Activated naive CD4-positive, alpha-beta T cell treated with anti-CD3 and anti-CD28 coated beads for 36 hours (primary cell): ENCODE measurements at places on chromosomes 13 and 19. TPM values are rescaled to one million over a fixed set of nuclear protein-coding genes. Genes with fewer than 3 reads are reported as not detected.

DNA sequence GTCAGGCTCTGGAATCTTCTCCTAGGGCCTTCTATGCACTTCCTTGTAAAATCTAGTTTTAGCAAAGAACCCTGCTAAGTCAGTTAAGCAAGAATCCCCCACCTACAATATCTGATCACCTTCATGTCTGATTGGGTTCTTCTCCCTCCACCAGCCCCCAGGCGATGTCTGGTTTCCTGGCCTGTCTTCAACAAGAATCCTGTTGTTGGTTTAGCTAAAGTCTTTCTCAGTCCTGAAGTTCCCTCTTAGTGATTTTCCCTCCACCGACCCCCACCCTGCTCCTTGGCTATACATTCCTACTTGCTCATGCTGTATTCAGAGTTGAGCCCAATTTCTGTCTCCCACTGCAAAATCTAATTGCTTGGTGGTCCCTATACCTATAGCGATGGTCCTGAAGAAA is 35.2 kb upstream of the SLC46A3 start:
- DNase-seq: no peak

The NLRP13 gene
- total RNA-seq: not detected

DNA sequence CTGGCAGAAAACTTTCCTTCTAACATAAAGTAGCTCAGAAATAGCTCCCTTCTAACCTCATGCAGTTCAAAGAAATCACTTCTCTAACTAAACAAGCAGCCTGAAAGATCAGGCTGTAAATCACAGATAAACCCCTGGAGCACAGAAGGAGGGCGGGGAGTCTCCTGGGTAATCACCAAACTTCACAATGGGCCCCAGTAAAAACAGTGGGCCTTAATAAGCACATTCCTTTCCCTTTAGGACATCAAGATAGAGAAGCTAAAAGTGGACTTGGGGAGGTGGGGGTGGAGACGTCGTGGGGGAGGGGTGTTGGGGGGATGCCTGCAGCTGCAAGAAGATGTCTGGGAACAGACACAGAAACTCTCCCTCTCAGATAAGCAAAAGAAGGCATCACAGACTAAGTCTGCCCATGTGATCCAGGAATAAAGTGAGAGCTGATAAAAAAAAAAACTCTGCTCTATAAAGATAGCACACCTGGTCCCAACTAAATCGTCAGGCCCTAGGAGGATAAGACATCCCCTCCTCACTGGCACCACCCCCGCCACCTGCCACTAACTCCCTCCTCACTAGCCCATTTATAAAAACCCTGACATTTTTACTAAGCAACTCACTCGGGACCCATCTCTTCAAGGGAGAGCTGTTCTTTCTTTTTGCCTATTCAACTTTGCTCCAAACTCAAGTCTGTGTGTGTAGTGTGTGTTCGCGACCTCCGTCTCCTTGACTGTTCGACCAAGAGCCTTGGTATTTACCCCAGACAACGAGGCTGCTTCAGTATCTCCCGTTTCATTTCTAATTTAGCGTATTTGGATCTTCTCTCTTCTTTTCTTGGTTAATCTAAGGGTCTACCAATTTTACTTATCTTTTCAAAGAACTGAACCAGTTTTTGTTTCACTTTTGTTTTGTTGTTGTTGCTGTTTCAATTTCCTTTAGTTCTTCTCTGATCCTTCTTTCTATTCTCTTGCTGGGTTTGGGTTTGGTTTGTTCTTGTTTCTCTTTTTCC is 31.7 kb downstream of the DNAJC15 start:
- peak; percentile 38 for DNase-seq

DNA sequence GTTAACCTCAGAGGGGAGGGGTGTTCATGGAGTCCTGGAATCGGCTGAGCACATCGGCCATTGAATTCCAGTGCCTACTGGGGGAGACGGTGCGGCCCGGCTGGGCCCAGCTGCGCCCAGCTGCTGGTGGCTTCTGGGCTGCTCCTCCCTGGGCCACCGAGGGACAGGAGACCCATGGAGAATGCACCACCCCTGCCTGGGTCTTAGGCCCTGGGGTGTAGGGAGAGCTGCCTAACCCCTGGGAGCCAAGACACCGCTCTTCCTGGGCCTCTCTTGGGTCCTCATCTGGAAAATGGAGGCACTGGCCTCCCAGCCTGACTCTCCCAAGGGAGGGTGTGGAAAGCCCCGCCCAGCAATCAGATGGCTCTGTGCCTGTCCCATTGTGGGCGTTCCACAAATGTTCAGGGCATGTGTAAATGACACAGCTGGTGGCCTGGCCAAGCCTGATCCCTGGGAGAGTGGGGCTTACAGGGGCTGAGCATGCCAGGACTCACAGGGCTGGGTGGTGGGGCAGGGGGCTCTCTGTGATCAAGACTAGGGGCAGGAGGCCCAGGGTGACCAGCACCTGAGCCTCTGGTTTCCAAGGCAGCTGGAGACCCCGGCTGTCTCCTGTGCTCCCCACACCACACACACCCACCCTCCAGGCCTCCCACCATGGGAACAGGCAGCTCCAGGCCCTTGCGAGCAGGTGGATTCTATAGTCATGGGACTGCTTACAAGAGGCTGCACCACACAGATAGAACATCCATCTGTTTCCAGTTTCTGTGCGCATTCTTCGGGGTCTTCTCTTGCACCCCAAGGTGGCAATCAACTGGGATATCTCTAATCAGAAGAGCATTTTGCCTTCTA is 150.9 kb downstream of the URI1 start:
- DNase-seq: no peak

The OR7D2 gene
- 0.30 TPM for total RNA-seq

GRCh38 chr19:50258918-50259372 is 55.5 kb downstream of the MYH14 start:
- peak; percentile 29 for DNase-seq

GRCh38 chr13:49587311-49587847 is 2.0 kb upstream of the RCBTB1 start:
- no peak for DNase-seq

- no peak for DNase-seq
Measured at GRCh38 chr13:51576754-51577153, 7.5 kb upstream of the WDFY2 start.

The GPR18 gene
- 2.4 TPM for total RNA-seq

The C19orf67 gene
- total RNA-seq: not detected

The CYP4F2 gene
- 0.24 TPM for total RNA-seq

The ZNF737 gene
- 7.9 TPM for total RNA-seq
